ENCODE measurements at places on chromosomes 3 and 15.

DNA sequence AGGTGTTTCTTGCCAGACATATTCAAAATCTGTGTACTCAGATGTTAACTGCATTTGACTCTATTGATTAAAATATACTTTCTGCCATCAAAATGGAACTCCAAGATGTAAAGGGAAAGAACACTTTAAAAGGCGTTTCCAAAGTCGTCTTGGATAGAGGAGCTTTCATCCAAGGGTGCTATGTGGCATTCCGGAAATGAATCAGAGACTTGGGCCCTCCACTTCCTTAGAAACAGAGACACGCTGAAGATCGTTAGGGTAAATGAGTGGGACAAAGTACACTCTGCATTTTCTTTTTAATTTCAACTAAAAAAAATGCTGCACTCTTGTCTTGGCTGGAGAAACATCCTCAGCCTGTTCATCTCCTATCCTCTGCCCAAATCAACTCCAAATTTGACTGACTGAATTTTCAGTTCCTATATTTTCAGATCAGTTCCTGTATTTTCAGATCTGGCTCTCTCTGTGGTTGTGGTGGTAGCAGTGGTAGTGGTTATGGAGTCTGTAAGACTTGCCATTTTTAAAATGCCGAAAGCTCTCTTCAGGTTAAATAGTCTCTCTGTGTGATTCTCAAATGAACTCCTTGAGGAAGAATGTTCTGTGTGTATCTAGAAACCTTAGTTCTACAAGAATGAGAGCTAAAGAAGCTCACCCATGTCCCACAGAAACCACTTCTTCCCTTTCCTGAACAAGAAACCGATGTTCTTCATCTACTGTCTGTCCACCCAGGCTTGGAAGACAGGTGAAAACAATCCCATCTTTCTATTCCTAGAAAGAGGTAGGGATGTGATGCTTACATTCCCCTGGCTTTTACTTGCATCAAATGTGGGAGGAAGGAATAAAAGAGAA lies 156.8 kb upstream of the ICE2 start:
- DNase-seq = no peak

DNA sequence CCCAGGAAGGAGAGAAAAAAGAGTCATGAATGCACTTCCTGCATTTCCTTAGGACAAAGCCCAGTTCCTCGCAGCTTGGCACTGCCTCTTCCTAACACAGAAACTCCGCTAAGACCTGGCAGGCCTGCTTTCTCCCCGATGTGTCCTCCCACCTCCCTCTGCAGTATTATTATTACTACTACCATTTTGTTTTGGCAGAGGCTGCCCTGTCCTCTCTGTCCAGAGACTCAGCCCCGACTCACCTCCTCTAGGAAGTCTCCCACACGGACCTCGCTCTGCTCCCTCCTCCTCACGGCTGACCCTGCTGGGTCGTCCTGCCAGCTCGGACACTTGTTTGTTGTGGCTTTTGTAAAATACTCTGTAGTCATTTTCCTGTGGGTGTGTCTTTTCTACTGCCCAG lies 107.2 kb upstream of the HACD2 start:
- DNase-seq = no peak

DNA sequence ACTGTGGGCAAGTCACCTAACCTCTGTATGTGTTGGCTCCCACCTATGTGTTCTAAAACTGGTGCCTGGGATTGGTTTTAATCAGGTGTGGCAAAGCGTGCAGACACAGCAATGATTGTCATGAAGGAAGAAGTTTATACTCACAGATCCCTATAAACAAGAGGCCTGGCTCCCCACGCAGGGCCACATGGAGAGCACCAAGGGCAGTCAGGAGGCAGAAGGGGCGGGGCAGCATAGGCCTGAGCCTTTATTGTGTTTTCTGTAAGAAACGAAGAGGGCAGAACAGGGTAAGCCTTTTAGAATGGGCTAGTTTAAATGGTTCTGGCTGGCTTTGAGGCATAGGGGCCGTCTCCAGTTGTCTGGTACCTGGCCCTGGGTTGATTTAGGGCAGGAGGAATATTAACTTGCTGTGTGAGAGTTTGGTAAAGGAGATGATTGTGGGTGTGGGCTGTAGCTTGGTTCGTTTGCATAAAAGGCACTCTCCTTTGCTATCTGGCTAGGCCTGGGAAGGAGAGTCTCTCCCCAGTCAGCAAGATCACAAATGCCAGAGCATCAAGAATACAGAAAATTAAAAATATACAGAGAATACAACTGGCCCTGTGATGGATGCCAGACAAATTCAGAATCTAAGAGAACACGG lies 2.2 kb upstream of the FBXW12 start:
- DNase-seq = no peak

- no peak for DNase-seq
Observed at GRCh38 chr3:78183906-78184599, 1144.2 kb downstream of the ROBO2 start.

DNA sequence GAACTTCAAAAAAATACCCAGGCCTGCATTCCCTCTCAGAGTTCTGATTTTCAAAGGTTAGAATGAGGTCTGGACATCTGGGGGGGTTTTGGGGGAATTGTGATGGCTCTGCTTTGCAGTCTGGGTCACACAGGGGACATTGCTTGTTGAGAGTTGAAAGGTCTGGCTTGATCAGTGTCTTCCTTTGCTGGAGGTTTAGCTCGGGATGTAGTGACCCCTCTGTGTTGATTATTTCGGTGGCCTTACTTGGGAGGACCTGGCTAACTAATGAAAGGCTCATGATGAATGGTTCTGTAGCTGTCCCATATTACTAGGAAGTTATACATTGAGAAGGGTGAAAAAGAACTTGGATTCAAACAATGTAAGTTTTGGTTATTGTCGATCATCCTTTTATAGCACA lies 23.7 kb downstream of the TPM1 start:
- no peak for DNase-seq

DNA sequence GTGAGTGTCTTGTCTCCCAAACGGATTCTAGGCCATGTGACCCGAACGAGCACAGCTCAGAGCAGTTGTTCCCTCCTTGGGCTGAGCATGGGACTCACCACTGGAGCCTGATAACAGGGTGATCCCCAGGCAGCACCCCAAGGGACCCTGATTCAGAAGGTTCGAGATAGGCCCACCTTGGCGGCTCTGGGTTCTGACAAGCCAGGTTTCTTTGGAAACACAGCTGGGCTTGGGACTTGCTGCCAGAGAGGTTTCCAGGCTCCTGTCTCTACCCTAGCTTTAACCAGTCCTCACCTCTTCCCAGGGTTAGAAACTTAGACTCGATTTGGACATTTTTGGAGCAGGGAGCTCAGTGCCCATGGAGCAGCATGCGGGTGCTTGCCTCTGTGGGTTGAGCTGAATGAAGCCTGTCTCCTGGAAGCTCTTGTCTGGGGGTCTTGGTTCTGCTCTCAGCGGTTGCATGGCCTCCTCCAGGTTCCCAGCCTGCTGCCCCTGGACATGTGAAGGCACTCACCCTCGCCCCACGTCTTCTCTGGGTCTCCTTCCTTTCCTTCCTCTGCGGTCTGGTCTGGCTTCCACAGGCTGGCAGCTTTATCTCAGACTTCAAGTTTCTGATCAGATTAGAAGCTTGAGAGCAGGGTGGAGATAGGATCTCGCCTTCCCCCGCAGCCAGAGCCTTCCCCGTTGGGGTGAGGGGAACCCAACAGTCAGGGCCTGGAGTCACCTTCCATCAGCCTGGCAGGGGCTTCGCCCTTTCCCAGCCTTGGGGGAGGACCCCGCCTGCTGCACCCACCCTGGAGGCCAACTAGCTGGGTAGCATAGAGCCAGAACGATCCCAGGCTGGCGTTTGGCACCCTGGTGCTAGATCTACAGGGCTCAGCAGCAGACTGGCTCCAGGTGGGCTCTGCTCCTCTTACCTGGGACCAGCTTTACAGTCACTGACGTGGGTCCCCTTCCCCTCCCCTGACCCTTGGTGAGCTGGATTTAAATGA lies 21.0 kb downstream of the PAQR5 start:
- DNase-seq = no peak

GRCh38 chr3:141383555-141384129 lies 15.3 kb downstream of the ZBTB38 start:
- no peak for DNase-seq

DNA sequence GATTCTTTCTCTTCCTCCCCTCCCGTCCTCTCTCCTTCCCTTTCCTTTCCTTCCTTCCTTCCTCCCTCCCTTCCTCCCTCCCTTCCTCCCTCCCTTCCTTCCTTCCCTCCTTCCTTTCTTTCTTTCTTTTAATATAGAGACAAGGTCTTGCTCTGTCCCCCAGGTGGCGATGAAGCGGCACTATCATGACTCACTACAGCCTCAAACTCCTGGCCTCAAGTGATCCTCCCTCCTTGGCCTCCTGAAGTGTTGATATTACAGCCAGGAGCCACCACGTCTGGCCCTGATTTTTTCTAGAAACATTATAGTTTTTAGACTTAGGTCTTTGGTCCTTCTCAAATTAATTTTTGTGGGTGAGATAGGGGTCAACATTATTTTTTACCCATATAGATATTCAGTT lies 15.5 kb downstream of the GRM2 start:
- no peak for DNase-seq

- no peak for DNase-seq
Observed at GRCh38 chr3:13332158-13332557, 88.0 kb downstream of the NUP210 start.

DNA sequence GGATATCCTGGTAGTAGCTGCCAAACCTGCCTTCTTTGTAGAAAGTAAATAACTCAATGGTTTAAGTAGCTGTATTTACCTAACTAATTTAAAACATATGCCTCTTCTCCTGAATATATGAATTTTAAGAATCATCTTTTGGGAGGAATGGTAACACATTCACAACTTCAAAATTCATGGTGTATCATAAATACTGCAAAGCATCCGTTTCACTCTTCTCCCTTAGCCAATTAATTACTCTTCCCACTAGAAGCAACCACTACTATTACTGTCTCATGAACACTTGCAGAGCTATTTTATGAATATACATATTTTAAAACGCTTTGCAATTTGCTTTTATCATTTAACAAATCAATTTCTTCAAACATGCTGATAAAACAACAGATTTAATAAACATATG lies 59.0 kb upstream of the USP50 start:
- DNase-seq = no peak

DNA sequence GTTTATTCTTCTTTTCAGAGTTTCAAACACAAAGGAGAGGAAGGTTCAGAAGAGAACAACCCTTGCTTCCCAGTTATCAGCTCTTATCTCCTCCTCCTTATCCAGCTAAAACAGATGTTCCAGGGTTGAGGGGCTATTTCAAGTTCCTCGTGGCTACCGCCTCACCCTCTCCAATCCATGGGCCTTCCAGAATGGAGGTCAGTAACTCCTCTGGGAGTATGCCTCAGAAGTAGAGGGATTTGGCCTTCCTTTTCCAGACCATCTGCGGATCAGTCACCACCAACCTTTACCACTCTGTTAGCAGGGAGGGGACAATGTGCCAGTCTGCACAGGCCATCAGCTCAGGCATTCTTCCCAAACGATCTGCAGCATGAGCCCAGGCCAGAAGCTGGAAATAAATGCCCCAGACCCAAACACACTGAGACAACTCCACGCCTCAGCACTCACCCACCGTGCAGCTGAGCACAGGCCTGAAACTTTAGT lies 14.8 kb downstream of the HTR3C start:
- DNase-seq = no peak

DNA sequence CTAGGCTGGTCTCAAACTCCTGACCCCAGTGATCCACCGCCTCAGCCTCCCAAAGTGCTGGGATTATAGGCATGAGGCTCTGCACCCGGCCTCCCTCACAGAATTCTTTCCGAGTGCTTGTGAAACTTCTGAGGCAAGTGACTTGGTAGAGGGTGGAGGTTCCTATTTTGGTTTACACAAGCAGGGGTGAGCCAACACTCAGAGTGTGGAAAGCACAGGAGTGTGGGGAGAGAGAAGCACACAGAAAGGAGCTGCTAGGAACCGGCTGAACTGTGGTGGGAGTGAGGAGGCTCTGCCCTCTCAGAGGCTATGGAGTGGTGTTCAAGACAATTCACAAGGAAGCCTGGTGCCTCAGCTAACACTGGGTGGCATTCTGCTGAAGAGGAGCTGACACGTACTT lies 7.7 kb downstream of the CAPN3 start:
- DNase-seq = no peak

DNA sequence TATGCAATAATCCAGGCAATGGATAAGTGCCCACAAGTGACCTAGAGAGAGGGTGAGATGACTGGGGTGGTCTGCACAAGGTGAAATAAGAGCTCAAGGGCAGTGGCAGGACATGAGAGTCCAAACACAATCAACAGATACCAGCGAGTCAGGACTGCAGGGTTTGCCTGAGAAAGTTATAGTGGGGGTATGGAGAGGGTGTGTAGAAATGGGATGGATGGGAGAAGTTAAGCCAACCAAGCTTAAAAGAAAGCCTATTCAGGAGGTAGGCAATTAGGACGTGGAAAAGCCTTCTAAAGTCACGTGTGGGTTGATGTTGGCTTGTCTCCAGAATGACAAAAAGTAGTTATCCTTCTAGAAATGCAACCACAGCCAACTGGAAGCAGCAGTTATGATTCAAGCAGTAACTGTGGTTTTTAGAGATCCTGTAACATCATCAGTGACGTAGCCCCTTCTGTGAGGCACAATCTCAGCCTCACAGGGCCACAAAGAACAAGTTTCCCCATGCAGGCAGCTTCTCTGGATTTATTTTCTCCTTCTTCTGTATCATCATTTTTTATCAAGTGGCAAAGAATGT lies 56.1 kb downstream of the FAM174B start:
- DNase-seq = no peak

- DNase-seq = no peak
Observed at GRCh38 chr3:147712357-147712756, 303.2 kb downstream of the ZIC1 start.

DNA sequence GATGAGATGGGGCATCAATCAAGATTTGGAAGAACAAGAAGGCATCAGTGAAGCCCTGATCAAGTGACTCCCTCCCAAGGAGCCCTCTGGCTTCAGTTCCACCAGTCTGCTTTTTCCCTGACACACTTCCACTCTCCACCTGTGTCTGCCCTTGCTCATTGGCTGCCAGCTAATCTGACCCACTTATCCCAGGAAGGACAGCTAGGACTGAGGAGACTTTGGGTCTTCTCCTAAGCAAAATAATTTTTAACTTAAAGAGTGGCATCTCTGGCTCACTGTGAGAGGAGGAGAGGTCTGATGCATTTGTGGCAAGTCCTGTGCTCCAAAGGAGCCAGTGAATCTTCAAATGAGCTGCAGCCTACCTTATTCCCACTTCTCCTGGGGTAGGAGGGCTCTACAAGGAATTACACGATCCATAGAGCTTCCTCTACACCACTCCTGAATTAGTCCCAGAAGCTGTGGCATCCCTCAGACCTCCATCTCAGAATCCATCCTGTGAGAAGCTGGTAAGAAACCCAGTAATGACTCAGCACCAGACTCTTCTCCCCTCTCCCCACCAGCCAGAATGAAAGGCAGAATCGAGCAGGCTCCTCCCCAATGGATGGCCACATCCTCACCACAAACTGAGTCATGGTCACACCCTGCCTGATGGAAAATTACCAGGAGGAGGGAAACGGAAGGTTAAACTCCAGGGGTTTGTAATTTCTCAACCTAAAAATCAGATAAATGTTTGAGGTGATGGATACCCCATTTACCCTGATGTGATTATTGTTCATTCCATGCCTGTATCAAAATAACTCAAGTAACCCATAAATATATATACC lies 6.3 kb upstream of the PKM start:
- no peak for DNase-seq

GRCh38 chr3:161212171-161212771 lies 8.8 kb upstream of the NMD3 start:
- DNase-seq = no peak

Measured in naive thymus-derived CD8-positive, alpha-beta T cell (primary cell).